CD4-positive, alpha-beta T cell treated with Interleukin-4 for 4 hours (primary cell): ENCODE measurements at places on chromosomes 7 and 10.
A peak's percentile ranks its signal among the peaks of the same experiment; 100 is the strongest.

DNA sequence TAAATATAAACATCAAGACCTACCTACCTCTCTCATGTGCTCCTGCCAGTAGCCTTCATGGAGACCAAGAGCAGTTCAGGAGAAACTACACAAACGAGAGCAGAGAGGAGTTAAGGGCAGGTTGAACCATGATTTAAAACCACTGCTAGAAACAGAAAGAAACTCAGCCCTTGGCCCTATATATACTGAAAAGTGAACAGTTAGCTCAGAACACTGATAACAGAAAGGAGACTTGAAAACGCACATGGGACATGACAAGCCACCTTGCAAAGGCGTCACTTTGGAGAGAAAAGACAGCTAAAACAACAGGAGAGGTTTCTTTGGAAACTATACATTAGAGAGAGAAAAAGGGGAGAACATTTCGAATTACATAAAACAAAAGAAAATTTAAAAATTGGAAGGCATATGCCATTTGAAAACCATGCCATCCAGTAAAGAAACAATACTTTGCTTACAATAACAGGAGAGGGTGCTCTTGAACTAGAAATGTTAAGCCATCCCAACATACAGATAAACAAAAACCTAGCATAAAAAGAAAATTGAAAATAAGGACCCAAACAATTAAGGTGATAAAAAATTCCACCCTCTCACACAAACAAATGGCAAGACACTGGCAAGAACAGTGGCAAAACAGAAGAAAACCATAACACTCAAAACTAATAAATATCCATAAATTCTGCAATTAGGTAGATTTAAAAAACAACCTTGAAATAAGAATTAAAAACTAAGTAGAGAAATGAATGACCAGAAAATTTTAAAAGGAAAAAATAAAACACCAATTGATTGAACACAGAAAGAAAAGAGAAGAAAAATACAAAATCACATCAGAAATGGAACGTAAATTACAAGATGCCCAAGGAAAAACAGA, 232.7 kb downstream of the IMMP2L start:
- no peak for DNase-seq

DNA sequence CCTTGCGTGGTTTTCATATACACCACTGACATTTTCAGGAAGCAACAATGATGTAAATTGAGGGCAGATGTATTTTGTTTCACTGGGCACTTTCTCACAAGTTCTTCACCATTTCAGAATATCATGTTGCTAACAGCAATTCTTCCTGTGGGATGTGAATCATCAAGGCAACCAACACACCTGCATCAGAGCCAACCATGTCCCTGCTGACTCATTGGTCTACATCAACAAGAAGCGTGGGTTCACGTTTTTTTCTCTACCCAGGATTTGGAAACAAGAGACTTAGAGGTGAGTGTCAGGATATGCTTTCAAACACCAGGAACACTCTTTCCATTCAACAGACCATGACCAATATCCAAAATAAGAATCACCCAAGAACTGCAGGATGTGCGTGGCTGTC, 203.9 kb downstream of the TEX36 start:
- no peak for DNase-seq

- no peak for DNase-seq
These were observed 44.1 kb upstream of the DMTF1 start for GRCh38 chr7:87107949-87108776.

DNA sequence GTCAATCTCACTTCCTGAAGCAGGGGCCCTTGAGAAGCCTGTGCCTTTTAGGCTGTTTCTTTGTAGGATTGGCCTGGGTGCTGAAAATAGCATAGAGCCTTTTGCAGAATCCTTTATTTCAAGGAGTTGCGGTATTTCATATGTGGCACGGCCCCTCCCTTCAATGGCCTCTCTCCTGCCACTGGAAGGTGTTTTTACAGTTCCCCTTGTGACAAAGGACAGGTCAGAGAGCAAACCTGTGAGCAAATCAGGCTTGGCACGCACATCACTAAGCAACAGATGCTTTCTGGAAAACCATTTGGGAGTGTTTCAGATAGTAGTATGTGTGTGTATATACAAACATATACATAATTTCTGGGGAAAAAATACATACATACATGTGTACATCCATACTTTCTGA, 388.6 kb upstream of the C7orf33 start:
- no peak for DNase-seq

DNA sequence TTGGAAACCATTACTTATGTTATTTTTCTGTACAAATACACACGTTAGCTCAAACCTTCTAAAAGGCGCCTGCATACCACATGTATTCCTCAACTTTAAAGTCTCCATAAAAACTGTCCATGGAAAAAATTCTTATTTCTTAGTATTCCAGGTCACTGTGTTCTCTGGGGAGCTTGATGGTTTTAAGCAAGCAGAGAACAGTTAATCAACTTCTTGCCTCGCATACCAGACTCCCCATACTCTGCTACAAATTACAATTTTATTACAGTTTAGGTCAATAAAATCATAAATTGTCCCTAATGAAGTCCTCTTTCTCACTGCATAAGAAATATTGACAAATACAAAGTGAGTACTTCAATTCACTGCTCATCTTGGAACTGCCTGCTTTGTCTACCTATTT, 77.0 kb upstream of the GPR22 start:
- DNase-seq = no peak

DNA sequence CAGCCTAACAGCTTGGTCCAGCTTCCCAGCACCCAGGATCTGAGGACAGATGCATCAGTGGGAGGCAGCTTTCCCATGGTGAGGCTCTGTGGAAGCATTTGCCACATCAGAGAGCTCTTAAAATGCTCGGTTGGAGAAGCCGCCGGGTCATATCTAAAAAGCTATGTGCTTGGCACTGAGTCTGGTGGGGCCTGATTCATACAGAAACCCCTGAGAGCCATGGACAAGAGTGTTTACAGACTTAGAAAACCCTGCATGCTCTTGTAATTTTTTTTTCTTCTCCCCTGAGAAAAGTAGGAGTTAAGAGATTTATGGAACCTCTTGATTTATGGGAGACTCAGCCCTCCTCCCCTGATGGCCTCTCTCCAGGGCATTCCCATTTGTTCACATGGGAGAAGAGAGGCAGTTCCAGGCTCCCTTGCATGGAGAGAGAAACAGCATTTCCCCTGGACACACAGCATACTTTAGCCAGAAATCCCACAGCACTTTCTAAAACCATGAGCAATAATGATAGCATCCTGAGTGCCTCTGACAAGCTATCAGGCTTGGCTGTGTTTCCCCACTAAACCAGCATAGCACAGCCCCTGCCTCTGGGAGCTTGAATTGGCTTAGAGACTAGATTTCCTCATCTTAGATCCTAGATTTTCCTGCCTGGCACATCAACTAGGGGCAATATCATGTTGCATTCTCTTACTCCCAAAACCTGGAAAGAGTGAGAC, 322.1 kb upstream of the AUTS2 start:
- no peak for DNase-seq

GRCh38 chr7:16634271-16634738, 11.2 kb downstream of the ANKMY2 start:
- no peak for DNase-seq

- DNase-seq = no peak
These were observed 92.2 kb upstream of the LRRC4 start for GRCh38 chr7:128123291-128124037.

DNA sequence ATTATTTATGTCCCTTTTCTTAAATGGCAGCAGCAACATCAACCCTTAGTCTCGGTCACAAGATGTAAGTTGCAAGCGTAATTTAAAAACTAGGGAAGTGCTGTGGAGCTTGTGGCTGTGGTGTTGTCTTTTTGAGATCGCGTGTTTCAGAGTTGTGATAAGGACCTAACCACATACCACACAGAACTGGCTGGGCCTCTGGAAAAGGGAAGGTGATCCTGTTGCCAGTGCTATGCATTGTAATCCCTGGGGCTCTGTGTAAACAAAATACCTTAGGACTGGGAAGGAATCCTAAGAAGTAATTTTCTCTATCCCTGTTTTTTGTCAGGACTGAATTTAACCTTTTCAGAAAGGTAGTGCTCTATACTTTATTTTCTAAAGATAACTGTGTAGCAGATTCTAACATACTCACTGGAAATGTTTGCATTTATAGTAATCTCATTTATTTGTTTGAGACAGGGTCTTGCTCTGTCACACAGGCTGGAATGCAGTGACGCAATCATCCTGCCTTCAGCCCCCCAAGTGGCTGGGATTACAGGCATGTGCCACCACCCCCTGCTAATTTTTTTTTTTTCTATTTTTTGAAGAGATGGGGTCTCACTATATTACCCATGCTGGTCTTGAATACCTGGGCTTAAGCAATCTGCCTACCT, 60.4 kb downstream of the INPP5F start:
- DNase-seq = no peak

- DNase-seq = no peak
These were observed 174.9 kb upstream of the NPS start for GRCh38 chr10:127374074-127374680.

- no peak for DNase-seq
These were observed 356.9 kb downstream of the EXOC4 start for GRCh38 chr7:133609806-133610205.

- DNase-seq = no peak
These were observed 119.3 kb upstream of the ZNF746 start for GRCh38 chr7:149616898-149617297.

GRCh38 chr7:44078521-44078920, 3.8 kb downstream of the POLM start:
- DNase-seq = no peak

- DNase-seq = no peak
These were observed 27.3 kb upstream of the ARHGAP22 start for GRCh38 chr10:48632166-48632565.

- DNase-seq = no peak
These were observed 463.6 kb upstream of the DPP6 start for GRCh38 chr7:153588586-153588985.

- DNase-seq = no peak
These were observed 19.7 kb downstream of the UBTD1 start for GRCh38 chr10:97518301-97519043.

DNA sequence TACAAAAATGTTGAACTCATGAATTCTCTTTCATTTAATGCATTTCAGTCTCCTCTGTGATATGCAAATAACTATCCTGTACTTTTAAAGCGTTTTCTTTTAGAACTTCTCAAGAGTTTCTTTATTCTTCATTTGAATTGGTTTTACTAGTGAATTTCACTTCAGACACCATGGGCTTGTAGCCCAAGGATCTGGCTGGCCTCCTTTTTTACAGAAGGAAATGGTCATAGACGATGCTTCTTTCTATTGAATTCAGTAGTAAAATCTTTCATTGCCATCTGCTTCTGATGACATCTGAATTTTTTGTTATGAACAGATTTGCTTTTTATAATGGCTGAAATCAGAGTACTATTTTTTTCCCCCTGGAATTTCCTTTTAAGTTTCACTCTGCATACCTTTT, 135.2 kb upstream of the ETV1 start:
- no peak for DNase-seq

DNA sequence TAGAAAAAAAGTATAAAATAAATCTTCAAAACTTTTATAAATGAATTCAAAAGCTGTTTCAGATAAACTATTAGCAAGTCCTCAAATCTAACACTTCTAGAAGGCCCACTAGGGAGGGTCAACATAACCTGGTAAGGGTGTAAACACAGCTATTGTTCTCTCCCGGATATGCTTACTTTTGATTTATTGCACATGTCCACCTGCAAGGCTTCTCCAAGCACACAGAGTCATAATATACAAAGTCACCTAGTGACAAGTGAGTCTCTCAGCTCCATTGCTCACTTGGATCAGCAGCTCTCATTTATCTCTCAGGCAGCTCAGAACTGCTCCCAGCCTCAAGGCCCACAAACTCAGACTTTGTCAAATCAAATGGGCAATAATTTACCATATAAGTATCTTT, 44.0 kb upstream of the COL1A2 start:
- no peak for DNase-seq

DNA sequence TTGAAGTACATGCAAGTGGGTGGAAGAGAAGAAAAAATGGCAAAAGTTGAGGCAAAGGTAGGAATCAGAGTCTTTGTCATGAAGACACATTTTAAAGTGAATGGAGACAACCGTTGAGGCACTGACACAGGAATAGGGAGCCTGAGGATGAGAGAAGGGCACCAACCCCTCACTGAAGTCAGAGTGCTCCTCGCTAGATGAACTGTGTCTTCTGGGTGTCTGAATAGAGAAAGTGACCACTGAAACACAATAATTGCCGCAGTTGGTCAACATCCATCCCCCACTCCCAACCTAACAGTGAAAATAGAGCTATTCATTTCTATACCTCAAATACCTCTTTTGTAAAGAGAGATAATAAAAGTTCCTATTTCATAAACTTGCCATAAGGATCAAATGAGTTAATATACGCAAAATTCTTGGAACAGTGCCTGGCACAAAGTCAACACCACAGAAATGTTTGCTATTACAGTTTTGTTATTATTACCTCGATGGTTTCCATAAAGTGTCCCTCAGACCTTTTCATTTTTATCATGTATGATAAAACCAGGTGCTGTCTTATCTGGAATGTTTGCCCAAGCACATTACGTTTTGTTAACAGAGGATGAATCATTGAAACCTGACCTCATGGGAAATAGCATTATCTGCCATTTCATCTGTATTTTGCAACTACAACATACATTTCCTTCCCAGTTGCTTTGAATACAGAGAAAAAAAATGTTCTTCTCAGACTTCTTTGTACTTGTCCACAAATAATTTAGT, 61.8 kb upstream of the SP4 start:
- peak; percentile 28 for DNase-seq

DNA sequence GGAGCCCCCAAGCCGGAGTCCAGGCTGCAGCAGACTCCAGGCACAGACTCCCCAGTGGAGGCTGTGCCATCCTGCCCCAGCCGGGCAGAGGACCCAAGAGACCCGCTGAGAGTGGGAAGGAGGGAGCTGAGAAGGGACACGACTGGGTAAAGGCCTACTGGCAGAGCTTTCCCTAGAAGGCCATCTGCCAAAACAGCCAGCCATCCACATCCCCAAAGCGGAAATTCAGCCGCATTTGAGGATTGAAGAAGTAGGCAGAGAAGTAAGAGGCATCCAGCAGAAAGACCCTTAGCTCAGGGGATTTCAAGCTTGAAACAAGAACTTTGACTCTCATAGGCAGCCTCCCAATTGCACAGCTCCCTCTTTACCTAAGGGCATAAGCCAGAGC, 857 bp downstream of the CPXM2 start:
- no peak for DNase-seq

- DNase-seq = peak; percentile 11
These were observed 28.6 kb downstream of the PPP3CB start for GRCh38 chr10:73467206-73467605.

GRCh38 chr7:786472-787255, 45.6 kb upstream of the SUN1 start:
- DNase-seq = peak; percentile 57
